Right ventricle myocardium superior (tissue), 1 donor: ENCODE measurements at places on chromosomes 11 and 22.

- DNase-seq: no peak
These were observed 597.7 kb upstream of the CADM1 start for GRCh38 chr11:116101902-116102301.

- no peak for DNase-seq
These were observed 475 bp upstream of the AIP start for GRCh38 chr11:67482275-67482826.

DNA sequence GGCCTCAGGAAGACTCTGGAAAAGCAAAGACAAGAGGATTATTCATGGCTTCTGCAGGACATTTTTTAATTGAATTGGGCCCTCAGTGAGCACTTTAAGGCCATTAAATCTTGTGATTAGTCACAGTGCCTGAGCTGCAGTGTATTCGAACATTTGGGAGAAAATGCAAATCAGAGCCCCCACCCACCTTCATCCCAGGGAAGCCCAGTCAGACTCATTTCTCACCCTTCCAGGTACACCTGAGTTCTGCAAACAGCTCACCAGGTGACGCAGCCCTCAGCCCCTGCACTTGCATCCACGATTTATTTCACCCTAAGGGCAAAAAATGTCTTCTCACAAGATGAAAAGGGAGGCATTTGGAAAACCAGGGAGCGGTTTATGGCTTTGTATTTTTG, 128.7 kb downstream of the MPPED1 start:
- no peak for DNase-seq

- DNase-seq: no peak
These were observed 1282.0 kb upstream of the CNTN5 start for GRCh38 chr11:97738751-97739150.
